ENCODE measurements at places on chromosomes 7 and 10.

DNA sequence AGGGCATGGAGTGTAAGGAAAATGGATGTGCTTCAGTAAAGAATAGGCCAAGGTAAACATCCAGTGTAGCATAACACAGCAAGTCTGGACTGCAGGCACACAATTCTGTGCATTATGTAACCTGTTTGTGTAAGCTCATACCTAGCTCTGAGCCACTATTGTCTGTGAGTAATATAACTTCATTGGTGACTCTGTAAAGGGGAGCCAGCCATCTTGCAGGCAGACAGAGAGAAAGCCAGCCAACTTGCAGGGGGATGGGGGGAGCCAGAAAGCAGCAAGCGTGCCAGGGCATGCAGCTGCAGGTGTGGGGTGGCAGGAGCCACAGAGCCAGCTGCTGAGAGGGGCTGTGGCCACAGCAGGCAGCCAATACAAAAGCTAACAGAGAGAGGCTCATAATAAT, 449.2 kb downstream of the IPMK start:
- DNase-seq: no peak

DNA sequence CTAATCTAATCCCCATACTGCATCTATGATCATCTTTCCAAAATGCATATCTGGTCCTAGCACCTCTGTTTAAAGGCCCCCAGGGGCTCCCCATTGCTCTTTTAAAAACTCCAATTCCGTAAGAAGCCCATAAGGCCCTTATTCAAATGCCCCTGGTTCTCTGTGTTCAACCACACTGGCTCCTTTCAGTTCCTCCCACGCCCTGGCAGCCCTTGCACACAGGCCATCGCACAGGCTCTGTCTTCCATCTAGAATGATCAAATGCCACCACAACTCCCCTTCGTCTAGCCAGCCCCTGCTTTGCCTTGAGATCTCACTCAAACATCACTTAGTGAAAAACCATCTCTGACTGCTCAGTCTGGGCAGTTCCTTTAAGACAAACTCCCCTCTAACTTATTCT, 112.9 kb upstream of the LYZL2 start:
- no peak for DNase-seq

DNA sequence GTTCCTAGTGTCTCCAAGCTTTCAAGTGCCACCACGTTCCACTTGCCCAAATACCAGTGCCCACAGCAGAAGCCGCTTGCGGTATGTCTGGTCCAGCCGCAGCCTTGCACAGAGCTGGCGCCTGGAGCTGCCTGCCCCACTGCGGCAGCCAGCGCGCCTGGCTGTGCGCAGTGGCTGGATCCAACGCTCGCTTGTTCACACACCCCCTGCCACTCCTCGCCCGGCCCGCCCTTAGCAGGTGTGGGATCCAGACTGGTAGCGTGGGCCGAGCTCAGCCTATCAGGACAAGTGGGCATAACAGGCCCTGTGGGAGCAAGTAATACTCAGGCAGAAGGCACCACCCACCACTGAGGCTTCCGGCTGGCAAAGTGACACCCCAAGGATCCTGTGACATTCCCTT, 294.4 kb downstream of the GRM8 start:
- DNase-seq: no peak

DNA sequence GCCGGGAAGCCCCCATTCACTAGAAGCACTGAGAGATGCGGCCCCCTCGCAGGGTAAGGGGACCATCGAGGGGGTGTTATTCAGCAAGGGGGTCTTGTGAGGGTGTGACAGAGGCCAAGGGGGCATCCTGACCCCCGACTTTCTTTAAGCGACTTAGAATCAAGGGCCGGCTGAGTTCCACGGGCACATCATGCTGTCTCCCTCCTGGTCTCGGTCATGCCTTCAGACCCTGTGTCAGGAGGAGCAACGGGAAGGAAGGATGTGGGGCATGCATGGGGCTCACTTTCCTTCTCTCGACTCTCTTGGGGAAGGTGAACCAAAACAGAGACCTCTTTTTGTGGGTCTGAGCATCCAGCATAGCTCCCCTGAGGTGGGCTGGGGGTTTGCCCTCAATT, 2.5 kb downstream of the ACSL5 start:
- DNase-seq: no peak

- no peak for DNase-seq
Observed at GRCh38 chr10:21264271-21264670, 261.2 kb downstream of the SKIDA1 start.

- DNase-seq: peak; percentile 21
Observed at GRCh38 chr10:94219829-94220228, 142.9 kb downstream of the NOC3L start.

- DNase-seq: no peak
Observed at GRCh38 chr7:130154501-130155317, 50.5 kb downstream of the TMEM209 start.

- no peak for DNase-seq
Observed at GRCh38 chr7:116754186-116754585, 82.2 kb downstream of the MET start.

DNA sequence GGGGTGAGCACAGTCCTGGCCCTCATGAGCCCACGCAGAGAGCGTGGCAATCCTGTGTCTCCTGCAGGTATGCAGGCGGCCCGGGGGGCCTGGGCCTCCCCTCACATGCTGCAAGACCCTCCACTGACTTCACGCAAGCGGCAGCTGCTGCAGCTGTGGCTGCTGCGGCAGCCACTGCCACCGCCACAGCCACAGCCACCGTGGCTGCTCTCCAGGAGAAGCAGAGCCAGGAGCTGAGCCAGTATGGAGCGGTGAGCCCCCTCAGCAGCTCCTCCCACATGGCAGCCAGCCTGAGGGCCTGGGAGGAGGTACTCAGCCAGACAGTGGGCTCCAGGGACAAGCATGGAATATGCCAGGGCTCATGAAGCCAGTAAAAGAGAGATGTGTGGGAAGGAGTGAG, 8.7 kb downstream of the ZMIZ2 start:
- no peak for DNase-seq
